ENCODE measurements at places on chromosomes 5 and 9.

DNA sequence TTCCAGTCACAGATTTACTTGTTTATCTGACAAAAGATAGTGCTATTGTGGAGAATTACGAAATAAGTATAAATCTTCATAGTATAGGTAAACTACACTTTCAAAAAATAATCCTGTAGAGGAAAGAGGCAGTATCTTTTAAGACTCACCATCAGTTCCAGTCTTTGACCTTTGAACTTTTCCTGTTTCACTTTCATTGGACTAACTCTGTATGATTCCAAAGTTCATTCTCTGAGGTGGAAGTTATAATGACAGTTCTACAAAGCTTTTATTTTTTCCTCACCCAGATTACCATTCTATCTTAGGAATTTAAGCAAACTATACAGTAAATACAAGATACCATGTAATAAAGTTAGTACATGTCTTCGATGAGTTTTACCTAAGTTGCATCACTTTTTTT is 901.3 kb upstream of the SEMA6A start:
- no peak for DNase-seq

DNA sequence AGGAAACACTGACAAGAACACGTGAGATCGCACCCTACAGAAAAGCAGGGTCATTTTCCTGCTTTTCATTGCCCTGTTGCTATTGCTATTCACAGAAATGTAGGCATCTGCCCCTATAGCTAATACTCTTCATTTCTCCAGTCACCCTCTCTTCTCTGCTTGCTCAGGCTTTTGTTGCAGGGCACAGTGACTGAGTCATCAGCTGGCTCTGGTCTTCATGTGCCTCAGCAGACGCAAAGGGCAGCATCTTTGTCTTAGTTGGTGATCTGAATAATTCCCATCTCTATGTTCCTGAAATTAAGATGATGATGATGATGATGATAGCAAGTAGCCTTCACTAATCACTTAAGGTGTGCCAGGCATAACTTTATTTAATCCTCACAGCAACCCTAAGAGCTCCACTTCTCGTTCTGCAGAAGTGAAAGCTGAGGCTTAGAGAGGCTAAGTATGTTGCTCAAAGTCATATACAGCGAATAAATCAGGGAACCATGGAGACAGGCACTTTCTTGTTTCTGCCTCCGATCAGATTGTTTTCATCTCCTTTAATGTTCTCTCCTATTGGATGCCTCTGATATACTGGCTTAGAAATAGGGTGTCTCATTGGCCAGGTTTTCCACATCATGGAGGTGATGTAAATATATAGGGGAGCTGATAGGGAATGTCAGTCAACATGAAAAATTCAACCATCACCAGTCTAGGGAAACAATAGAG is 133.0 kb upstream of the STK32A start:
- DNase-seq = peak; percentile 57

- DNase-seq = no peak
These were observed 125.1 kb upstream of the PAM start for GRCh38 chr5:102629827-102630605.

DNA sequence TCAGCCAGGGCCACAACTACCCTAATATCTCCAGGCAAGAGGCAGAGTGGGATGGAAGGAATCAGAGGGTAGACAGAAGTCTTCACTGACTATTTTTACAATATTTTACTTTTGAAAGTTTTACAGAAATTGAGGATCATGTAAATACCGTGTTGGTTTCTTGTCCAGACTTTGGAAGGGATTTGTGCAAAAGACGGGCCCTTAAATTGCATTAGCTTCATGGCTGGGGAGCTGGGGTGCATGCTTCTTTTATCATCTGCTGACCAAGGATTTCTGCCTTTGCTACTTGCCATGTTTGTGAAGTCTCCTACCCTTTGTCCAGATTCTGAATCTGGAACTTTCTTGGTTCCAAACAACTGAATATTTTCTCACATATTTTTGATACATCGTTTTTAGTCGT is 107.7 kb upstream of the GRIN3A start:
- no peak for DNase-seq

DNA sequence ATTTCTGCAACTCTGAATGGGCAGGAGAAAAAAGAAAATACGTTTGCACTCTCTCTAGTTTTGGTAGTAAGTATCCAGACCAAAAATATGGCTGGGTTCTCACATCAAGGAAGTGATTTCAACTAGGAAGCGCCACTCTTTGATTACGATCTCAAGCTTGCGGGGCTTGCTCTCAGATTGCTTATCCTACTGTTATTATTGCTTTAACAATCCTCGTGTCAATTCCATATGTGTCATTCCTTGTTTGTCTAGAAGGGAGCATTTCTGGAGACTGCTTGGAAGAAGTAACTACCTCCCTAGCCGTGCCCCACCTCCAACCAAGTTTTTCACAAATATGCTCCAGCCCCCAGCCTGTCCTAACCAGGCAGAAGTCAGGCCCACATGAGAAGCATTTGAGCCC is 3.5 kb downstream of the PRUNE2 start:
- DNase-seq = no peak

DNA sequence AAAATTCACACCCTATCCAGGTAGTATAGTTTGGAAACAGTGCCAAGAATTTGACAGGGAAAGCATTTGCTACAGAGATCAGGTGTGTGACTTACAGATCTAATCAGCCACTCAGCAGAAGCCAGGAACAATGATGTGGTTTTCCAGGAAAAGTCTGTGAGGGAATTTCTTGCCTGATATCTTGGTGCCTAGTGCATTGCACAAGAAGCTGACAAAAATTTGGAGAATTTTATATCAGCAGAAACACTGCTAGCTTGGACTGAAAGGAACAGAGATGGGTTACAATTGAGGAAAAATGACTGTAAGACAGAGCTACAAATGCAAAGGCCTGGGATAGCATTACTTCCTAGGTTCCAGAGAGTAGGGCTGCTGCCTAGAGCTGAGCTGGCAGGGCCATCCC is 658.1 kb upstream of the CHD1 start:
- no peak for DNase-seq

GRCh38 chr9:92141144-92142129 is 26.2 kb upstream of the SPTLC1 start:
- DNase-seq = peak; percentile 39

DNA sequence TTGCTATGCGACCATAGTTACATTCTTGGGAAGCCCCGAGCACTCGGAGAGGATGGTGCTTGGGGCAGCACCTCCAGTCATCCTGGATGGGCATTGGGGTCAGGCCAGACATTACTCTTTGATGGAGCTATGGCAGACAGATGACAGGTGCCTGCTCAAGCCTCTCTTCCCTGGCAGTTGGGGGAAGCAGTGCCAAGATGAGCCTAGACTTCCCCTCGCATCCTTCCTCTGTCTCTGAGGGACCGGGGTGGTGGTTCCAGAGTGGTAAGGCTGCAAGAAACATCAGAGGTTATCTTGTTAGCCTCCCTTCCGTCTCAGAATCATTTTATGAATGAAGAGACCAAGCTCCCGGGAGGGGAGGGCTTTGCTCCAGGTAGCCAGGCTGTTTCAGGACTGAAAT is 2.8 kb upstream of the HMCN2 start:
- DNase-seq = no peak

DNA sequence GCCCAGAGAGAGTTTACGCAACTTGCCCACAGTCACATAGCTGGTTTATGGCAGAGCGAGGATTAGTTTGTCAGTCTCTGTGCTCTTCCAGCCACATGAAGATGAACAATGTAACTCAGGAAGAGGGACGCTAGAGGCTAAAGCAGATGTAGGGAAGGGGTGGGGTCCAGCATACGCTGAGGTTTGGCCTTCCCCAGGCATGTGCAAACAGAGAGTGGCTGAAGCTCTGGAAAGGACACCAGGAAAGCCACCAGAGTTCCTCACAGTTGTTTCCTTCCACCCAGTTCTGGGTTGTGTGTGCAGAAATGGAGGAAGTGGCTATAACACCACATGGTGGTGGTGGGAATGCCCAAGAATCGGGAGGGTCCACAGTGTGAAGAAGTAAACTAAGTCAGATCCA is 60.0 kb downstream of the SNX18 start:
- DNase-seq = no peak

DNA sequence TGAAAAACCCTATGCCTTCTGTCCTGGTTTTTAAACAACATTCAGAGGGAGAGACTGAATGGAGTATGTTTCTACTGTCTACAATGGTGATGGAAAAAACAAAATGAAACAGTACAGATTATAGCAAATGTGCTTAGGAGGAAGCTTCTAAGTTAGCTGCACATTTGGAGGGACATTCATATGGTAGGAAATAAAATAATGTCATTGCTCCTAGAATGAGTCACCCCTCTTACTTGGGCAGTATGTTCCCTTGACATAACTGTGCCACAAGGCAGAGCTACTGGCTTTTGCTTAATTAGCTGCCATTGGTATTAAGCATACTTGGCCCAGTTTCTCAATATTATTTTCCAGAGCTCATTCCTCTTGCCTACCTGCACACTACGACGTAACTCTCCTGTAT is 128.9 kb downstream of the GDNF start:
- DNase-seq = no peak

Data from head of caudate nucleus (tissue), 42 donors.